ENCODE measurements at places on chromosomes 4 and X. TPM values are rescaled to one million over a fixed set of nuclear protein-coding genes. Genes with fewer than 3 reads are reported as not detected.

MTTP gene
- 3.4 TPM for total RNA-seq

LPAR4 gene
- 5.5 TPM for total RNA-seq

CCKAR gene
- not detected for total RNA-seq

DNA sequence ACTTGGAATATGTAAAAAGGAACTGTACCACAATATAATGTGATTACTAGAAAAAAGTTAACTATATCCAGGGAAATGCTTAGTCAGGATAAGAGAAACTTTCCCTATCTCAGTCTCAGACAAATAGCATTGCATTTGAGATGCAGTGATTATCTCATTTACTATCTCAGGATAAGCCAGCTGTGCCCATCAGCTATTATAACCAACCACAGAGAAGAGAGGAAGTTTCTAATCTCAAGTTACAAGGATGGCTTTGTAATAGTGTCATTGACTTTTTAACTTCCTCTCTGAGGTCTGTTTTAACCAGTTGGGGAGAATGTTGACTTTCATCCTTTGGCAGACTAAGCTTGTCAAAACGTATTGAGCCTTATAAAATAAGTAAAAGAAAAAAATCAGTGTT is 56.5 kb downstream of the SNX25 start:
- no peak for DNase-seq

GRCh38 chrX:65644621-65645289 is 22.7 kb upstream of the MSN start:
- DNase-seq: peak; percentile 43

- DNase-seq: no peak
Measured at GRCh38 chr4:14893713-14894112, 108.6 kb upstream of the CPEB2 start.

GRCh38 chrX:123803331-123803983 is 56.4 kb upstream of the XIAP start:
- DNase-seq: no peak

DNA sequence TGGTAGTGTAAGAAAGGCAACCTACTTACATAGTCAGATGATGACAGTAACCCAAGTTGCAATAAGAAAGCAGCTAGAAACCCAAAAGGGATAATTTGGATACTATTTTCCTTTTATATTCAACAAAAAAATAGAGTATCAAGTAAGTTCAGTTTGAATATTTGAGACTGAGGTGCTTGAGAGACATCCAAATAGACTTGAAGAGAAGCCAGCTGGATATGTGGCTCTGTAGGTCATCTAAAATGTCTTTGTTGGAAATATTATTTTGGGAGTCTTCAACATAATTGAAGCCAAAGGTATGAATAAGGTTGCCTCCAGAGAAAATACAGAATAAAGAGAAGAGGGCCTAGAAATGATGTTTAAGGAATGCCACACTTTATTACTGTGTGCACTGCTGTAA is 438.2 kb upstream of the DIAPH2 start:
- DNase-seq: no peak

- DNase-seq: no peak
Measured at GRCh38 chr4:187663076-187663475, 332.5 kb upstream of the ZFP42 start.

- no peak for DNase-seq
Measured at GRCh38 chr4:28357990-28358389, 1497.3 kb downstream of the STIM2 start.

DNA sequence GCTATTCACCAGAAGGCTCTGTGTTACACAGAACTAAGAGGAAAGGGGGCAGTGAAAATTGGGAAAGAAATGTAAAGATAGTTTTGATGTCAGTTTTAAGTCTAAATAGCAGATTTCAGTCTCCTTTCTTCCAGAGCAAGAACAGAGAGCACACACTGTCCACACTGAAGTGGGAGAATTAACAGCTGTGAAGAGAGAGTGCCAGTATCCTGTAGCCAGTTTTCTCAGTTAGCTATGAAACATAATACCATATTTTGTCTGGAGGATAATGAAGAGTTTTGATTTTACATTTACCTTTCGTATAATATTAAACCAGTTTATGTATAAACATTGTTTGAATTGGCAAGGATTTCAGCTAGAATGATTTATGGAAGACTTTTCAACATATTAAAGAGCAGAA is 35.1 kb downstream of the FBXO8 start:
- DNase-seq: no peak

GRCh38 chr4:33959519-33959918 is 2284.8 kb downstream of the ARAP2 start:
- DNase-seq: no peak

- peak; percentile 2 for DNase-seq
Measured at GRCh38 chrX:137051978-137052642, 18.3 kb upstream of the GPR101 start.

DNA sequence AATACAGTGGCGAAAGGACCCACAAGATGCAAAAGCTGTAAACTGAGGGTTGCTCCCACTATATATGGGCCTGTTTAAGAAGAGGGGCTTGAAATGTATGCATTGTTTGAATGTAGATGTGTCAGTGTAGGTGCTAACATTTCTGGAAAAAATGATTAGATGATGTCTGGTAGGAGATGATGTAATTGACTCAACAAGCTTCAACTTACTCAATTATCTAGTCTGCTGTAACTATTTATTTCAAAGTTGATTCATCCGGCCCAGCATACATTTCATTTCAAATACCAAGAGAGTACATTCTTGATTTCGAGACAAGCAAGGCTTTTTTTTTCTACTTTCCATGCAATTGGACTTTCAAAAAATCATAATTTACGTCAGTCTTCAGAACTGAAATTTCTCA is 9.3 kb upstream of the ENAM start:
- no peak for DNase-seq

Measured in occipital lobe (tissue), 3 donors.